ENCODE measurements at places on chromosomes 1 and 21.

DNA sequence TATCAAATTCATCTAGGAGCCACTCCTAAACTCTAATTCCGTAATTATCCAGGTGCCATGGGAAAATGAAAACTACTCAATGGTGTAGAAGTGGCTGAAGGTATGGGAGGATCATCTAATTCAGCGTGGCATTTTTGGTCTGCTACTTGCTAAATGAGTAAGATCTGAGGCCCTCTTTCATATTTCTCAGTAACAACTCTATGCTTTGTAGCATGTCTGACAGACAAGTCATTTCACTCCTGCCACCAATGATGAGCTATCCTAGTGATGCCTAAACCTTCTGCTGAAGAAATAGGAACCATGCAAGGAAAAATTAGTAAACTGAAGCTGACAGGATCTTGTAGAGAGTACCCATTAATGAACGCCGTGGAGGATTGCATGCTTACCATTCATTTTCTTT is 145.3 kb downstream of the NTNG1 start:
- DNase-seq: no peak

DNA sequence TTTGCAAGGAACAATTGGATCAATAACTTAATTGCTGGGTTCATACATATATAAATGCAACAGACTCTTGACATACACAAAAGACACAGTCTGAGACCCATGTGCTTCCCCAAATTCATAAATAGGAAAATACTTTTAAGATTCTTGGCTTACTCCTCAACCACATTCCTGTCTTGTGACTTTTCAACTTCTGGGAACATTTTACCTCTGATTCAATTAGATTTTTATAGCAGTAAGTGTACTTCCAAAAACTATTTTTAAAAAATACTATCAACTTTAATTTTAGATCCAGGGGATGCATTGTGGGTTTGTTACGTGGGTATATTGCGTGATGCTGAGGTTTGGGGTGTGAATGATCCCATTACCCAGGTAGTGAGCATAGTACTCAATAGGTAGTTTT is 406.7 kb downstream of the RPS6KC1 start:
- no peak for DNase-seq

GRCh38 chr1:118223426-118223825 is 38.4 kb upstream of the SPAG17 start:
- DNase-seq: no peak

GRCh38 chr1:77514921-77515776 is 167.3 kb downstream of the ZZZ3 start:
- no peak for DNase-seq

GRCh38 chr1:111503585-111504060 is at the start of the genes ADORA3 and TMIGD3:
Gene ADORA3, minus strand, starts transcription at chr1:111503633. Its CDS starts 279 bp downstream, at chr1:111503354.
Gene TMIGD3, minus strand, starts transcription at chr1:111503633. Its CDS starts 279 bp downstream, at chr1:111503354.
- no peak for DNase-seq

DNA sequence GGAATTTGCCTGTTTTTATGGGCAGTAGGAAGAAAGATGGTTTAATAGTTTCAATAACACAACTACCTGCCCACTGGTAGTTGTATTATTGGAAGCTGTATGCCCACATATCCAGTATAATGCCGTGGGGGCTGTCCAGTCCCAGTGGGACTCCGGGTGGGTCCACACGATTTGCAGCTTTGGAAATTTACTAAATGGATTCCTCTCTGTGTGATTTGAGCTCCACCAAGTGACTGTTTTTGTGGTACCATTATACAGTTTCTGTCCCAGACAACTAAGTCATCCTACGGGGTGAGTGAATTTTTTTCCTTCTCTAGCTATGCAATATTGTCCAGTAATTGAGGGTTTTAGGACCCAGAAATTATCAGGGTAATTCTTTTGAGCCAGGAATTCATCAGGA is 86.8 kb downstream of the PLA2G4A start:
- DNase-seq: no peak

GRCh38 chr21:45406801-45407628 is 2.0 kb downstream of the COL18A1 start:
- DNase-seq: no peak

- no peak for DNase-seq
These were observed 134.7 kb upstream of the CD34 start for GRCh38 chr1:208045463-208046260.

DNA sequence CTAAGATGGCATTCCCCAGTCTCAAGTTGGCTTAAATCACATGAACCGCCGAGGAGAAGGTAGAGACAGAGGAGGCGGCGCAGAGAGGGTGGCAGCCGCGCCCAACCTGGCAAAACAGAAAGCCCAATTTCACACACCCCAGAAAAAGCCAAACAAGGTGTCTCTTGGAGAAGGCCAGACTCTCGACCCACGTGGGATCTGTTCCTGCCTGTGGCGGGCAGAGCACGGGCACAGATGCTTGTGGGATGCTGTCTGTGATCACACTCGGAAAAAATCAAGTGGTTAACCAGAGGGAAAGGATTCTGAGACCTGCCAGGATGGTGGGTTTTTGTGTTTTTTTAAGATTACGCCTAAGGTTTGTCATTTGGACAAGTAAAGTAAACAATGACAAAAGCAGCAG is 80.7 kb downstream of the MRPL37 start:
- DNase-seq: no peak

DNA sequence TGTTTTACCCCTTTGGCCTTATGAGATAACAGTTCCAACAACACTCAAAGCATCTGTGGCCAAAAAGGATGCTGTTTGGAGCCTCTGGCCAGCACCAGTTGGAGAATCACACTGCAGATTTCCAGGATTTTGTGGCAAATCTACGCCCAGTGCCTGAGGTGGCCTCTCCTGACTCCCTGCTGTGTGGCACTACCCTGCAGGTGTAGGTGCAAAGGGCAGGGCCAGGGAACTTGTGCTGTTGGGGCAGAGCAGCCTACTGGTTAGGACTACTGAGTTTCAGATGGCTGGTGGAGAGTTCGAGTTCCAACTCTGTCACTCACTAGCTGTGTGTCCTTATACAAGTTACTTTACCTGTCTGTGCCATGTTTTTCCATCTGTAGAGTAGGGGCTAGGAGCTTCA is 170.5 kb downstream of the PTPRU start:
- DNase-seq: no peak

GRCh38 chr21:29449306-29449950 is 150.7 kb downstream of the BACH1 start:
- DNase-seq: no peak

- DNase-seq: no peak
These were observed 18.2 kb downstream of the KIF1B start for GRCh38 chr1:10228528-10228927.

- DNase-seq: no peak
These were observed 39.3 kb downstream of the PDE9A start for GRCh38 chr21:42692688-42693087.

GRCh38 chr1:8094481-8095241 is 68.6 kb upstream of the ERRFI1 start:
- DNase-seq: peak; percentile 91

GRCh38 chr21:40099809-40100208 is 232.6 kb downstream of the PCP4 start:
- DNase-seq: no peak

DNA sequence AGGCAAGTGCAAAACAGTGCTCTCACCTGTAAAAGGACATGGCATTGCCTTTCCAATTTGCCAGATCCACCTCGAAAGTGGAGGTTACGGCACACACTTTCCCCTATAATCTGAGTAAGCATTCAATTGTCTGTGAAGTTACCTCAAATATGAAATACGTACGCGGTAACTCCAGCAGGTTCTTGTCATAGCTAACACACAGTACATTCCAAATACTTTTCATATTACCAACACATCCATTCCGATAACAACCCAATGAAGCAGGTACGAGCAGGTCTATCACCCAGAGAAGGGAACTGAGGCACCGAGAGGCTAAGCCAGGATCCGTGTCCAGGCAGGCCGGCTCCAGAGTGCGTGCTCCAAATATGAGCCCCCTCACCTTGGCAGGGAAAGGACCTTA is 46.8 kb upstream of the LPAR3 start:
- no peak for DNase-seq

DNA sequence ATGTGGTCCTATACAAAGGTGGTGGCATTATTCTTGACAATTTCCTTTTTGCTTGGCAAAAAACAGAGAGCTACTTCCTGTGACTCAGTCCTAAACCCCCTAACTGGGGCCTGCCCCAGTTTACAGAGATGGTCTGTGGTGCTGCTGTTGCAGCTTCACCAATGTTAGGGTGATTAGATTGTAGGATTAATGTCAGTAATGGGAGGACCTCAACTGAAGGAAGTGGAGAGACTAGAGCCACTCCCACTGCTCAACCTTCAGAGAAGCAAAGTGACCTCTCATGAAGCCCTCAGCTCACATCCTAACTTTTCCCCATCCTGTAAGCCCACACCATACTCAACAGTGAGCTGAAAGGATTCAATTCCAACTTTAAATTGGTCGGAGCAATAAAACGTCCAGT is 3.6 kb downstream of the S100A6 start:
- DNase-seq: no peak

- DNase-seq: peak; percentile 47
These were observed 45.5 kb downstream of the TNFSF4 start for GRCh38 chr1:173161510-173162221.

DNA sequence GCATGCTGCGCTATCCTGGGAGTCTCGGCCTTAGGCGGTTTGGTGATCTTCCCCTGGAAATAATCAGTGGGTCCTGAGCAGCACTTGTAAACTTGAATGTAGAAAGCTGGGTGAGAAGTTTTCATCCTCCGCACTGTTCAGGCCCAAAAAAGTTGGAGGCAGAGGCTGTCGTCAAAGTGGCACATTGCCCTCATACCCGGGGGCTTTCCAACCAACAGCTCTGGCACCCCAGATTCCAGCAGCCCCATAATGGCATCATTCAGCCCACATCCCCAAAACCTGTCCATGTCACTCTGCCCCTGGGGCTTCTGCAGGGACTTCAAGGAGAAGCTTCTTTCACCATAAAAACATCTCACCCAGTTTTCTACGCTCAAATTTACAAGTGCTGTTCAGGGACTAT is 59.3 kb downstream of the TOR1AIP2 start:
- DNase-seq: no peak

GRCh38 chr1:30905916-30906620 is 2.5 kb downstream of the SDC3 start:
- no peak for DNase-seq

DNA sequence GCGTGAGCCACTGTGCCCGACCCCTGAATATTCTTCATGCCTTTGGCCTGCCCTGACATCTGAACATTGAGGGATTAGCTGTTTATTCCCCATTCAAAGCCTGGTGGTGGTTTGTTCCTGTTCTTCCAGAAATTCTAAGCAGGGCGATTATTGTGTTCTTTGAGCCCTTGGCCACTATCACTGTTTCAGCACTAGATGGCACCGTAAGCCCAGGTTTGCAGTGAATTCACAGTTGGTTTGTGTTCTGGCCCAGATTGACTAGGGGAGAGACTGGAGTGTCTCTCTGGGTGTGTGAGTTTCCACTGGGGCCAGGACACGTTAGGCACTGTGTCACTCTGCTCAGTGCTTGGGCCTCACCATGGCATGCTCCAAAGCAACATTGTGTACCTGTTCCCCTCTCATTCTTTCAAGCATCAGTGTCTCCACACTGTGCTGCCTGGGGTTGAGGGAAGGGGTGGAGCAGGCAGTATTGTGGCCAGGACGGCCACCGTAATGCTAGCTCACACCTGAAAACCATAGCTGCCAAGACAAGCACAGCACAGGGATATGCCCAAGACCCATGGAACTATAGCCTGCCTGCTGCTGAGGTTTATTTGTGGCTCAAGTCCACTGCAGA is 52.7 kb downstream of the PKN2 start:
- no peak for DNase-seq

DNA sequence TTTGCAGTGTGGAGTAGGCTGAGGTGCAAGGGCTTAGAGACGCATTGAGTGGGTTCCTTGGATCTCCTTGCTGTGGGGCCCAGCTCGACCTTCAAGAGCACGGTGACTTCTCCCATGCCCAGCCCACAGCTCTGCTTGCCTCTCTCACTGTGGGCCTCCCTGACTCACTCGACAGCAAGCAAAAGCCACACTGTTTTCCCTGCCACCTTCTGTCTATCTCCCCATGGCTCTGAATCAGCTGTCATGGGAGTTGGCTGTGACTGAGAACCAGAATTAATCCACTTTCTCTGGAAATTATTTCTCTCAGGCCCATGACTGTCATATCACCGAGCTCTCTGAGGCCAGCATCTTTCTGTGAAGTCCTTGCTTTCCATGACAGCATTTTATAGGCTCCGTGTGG is 140.7 kb downstream of the NOS1AP start:
- no peak for DNase-seq

DNA sequence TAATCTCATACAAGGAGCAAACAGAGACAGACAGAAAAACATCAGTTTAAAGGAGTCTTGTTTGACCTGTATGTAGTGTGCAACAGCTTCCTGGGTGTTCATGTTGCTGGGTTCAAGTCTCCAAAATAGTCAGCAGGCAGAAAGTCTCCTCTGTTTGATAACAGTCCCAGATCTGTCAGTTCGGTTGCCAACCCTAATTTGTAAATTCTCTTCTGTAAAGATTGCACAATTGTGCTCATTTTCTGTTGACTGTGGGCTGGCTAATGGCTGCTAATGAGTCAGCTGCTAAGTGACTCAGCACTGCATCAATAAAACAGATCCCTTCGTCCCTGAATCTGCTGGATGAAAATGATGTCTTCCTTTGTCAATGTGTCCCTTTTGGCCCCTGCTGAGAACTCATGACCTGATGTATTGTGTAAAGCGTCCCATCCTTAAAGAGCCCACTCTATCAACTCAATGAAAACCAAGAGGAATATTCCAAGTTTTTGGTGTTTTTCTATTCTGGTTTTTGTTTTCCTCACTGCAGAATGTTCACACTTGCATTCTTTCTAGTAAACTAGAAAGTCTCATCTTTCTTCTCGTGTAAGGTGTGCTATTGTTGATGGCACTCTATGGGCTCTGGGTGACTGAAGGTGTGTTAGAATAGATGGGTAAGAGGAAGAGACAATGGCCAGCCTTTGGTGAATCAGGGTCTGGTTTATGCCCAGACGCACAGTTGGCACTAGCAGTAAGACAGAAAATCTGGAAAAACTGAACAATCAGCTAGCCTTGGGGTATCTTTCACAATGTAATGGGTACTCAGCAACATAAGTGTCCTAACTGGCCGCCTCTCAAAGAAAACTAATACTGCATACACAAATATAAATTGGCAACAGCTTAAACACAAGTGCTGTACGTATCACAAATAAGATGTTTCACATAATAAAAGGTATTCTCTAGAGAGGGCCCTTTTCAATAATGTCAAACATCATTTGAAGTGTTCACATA is 75.1 kb upstream of the SIPA1L2 start:
- peak; percentile 78 for DNase-seq

DNA sequence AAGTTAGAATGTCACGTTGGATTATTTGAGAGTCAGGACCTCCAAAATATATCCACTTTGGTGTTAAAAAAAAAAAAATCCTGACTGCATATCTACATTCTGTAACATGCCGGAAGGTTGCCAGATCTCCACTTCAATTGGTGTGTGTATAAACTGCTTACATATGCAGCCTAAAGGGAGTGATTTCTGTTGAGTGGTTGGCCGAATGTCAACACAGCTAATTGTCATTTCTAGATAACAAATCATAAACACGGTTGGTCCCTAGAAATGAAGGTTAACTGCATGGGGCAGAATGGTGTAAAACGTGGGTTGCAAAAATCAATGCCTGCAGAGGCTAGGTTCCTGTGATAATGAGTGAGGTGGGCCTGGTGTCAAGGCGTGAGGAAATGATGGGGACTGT is 15.0 kb upstream of the ROR1 start:
- no peak for DNase-seq

GRCh38 chr1:30507401-30508174 is 215.8 kb downstream of the MATN1 start:
- no peak for DNase-seq

- DNase-seq: peak; percentile 20
These were observed 510.2 kb upstream of the USP24 start for GRCh38 chr1:55725378-55725777.

GRCh38 chr1:156291226-156292061 is 4.0 kb downstream of the GLMP start:
- DNase-seq: no peak
